Calu3 (cell line): ENCODE measurements at places on chromosomes 12 and 14. TPM values are rescaled to one million over a fixed set of nuclear protein-coding genes. Genes with fewer than 3 reads are reported as not detected.

DNA sequence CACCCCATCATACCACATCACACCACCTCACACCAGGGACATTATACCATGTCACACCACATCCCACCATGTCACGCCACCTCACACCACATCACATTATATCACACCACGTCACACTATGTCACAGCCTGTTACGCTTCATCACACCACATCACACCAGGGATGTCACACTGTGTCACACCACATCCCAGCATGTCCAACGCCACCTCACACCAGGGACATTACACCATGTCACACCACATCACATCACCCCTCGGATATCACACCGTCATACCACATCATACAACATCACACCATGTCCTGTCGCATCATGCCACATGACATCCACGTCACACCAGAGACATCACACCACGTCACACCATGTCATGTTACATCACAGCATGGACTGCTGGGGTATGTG is 235.5 kb downstream of the TMEM121 start:
- no peak for DNase-seq

DNA sequence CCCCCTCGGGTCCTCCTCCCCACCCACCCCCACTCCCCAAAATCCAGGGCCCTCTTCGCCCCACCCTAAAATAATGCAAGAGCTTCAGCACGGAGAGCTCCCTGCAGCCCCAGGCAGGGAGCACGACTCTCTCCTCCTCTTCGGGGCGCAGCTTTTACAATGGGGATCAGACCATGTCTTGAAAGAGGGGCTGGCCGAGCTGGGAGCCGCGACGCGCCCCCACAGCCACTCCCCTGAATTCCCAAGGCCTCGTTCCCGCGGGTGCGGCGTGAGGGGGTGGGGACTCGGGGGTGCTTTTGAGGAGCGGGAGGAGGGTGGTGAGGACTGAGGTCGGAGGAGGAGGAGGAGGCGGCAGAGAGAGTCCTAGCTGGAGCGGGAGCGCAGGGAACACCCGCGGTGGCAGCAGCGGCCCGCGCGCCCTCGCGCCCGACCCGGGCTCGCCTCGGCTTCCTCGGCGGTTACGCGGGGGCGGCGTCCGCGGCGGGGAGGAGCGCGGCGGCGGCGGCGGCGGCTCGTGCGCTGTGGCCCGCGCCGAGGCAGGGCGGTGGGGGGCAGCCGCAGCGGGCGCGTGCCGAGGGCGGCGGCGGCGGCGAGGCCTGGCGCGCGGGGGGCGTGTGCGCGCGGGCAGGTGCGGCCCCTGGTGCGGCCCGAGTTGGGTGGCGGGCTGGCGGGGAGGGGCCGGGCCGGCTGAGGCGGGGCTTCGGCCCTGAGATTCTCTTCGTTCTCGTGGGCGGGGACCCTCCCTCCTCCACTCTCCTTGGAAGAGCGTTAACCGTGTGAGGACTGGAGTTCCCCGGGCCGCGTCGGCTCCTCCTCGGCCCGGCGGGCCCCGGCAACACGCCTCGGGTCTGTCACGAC is at the start of gene ANKS1B:
Gene ANKS1B (minus strand): TSS at position 666 of the 858 bp plus-strand sequence. CDS start 699 bp downstream, outside the sequence.
- peak; percentile 67 for DNase-seq

FOXM1 gene
- 85.8 and 103 TPM in 2 replicates for total RNA-seq

FIGNL2 gene
- total RNA-seq = not detected in 2 replicates

SERPINA10 gene
- not detected in 2 replicates for total RNA-seq

DNA sequence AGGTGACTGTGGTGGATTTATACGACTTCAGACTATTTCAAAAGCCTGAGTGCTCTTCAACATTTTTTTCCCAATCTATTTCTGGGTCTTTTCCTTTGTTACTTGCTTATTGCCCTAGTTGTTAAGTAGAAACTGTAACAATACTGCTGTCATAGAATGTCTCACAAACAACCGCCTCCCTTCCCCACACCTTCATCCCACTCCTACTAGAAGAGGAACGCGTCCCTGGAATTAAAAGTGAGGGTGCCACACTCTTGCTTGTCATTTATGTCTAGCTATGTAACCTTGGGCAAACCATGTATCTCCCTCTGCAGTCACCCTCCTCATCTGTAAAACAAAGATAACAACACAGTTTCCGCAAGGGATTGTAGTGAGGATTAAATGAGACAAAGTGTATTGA is 8.6 kb downstream of the BRAP start:
- no peak for DNase-seq

EIF2S3B gene
- 4.8 and 5.7 TPM in 2 replicates for total RNA-seq

DNA sequence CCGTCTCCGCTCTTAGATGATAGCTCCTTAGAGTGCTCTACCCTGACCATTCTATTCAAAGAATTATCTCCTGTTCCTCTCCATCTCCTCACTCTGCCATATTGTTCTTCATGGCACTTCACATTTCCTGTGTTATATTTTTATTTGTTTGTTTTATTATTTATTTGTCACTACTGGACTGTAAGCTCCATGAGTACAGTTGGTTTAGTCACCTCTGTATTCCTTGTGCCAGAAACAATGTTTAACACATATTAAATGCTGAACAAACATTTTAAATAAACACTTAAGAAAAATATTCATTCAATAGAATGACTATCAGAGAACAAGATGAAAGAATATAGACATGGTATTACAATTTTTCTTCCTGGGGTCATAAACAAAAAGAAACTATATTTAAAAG is 35.6 kb downstream of the KIAA0586 start:
- no peak for DNase-seq

DNA sequence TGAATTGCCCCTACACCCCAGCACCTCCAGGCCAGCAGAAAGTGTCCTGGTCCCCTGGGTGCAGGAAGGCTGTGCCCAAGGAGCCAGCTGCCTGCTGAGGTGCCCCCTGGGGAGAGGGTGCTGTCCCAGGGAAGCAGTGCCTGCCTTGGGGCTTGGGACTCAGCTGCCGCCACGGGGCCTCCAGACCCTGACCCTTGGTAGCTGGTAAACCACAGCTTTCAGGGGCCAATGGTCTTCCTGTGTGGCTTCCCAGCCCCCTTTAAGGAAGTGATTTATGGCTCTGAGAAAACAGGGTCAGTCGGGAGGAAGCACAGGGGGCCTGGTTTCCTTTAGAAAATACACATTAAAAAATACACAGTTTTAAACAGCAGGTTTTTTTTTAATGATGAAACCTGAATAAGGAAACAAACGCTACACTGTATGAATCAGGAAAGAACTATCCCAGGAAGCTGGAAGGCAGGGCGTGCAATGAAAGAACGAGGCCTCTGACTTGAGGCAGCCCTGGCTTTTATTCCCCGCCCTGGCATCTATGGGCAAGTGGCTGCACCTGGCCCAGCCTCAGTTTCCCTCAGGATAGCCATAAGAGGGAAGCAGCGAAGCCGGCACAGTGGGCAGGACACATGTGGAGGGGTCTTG is 40.6 kb upstream of the EML1 start:
- DNase-seq = peak; percentile 60

DNA sequence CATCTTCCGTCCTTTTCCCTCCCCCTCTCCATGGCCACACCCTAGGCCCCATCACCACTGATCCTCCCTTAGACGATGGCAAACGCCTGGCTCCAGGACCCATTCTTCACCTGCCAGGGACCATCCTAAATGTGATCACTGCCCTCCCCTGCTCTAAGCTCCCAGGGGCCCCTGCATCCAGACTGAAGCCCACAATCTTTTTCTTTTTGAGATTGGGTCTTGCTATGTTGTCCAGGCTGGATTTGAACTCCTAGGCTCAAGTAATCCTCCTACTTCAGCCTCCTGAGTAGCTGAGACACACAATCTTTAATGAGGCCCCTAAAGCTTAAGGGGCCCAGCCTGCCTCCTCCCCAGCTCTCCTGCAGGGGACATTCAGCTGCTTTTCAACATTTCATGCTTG is 15.3 kb downstream of the RBM19 start:
- no peak for DNase-seq

GRCh38 chr12:53172352-53172751 is 8.2 kb upstream of the ZNF740 start:
- DNase-seq = no peak

DNA sequence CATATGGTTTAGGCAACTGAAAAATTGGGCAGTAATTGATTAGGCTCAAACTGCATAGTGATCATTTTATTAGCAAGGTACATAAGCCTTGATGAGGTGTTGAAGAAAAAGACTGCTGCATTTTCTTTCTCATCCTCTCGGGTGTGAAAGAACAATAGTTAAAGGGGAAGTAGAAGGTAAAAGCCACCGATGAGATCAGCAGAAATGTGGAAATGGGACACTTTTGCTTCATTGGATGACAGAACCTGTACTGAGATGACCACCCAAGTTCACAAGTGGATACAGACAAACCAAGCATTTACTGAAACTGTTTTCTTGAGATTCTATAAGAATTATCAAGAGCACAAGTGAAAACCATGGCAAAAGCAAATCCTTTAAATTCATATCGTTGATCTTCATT is 184.0 kb downstream of the TMX1 start:
- no peak for DNase-seq

- DNase-seq = no peak
Observed at GRCh38 chr14:87325741-87326140, 667.2 kb downstream of the GALC start.

DNA sequence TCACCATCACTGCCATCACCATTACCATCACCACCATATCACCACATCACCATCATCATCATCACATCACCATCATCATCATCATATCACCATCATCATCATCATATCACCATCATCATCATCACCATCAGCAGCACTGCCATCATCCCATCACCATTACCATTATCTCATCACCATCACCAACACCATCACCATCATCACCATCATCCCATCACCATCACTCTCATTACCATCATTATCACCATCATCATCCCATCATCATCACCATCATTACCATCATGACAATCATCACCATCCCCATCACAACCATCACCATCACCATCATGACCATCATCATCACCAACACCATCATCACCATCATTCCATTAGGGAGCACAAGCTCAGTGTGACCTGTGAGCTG is 318.0 kb downstream of the ADGRD1 start:
- no peak for DNase-seq

SMIM41 gene
- not detected in 2 replicates for total RNA-seq

DNA sequence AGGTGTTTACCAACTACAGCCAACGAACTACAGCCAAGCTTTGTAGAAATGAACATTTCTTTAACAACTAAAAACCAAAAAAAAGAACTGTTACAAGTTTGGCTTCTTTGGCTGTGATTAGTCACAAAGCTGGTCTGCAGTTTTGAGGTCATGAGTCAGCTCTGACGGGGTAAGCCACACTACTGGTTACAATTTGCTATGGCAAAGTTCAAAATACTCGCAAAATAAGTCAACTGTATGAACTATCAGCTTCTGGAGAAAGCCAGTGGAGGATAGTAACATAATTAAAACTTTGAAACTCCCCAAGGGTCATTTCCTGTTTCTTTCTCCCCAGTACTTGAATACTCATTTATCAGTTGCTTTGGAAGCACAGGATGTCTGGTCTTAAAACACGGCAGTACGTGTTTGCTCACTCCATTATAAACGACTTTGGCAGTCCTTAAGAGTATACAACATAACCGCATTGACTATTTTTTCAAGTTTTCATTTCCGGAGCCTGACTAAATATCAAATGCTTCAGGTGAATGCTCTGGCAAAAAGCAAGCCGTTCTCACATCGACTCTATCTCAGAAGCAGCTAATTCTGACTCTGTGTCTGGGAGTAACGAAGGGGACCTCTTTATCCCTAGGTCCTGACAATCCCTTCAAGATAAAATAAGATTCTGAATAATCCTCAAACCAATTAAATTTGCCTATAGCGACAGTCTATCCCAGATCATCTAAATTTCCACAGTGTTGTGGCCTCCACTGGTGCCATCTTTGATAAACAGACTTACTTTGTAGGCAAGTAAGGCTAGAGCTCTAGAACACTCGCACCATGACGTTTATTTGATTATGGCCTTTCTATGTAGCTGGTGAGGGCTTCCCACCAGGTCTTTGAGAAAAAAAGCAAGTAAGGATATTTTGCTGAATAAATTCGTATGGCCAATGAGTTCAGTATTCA is 10.6 kb downstream of the PHLDA1 start:
- peak; percentile 70 for DNase-seq

IGFBP6 gene
- total RNA-seq = 25.4 and 67.0 TPM in 2 replicates

GRCh38 chr14:69079188-69079742 is 73.7 kb downstream of the DCAF5 start:
- peak; percentile 46 for DNase-seq

DNA sequence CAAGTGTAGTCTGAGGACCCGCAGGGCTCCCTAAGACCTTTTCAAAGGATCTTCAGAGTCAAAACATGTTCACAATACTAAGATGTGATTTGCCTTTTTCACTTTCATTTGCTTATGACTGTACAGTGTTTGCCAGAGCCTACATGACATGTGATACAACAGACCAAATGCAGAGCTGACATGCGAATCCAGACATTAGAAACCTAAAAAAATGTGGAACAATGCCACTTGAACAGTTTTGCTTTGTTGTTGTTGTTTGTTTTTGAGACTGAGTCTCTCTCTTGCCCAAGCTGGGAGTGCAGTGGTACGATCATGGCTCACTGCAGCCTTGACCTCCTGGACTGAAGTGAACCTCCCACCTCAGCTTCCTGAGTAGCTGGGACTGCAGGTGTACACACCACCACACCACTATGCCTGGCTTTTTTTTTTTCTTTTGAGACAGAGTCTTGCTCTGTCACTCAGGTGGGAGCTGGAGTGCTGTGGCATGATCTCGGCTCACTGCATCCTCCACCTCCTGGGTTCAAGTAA is 5.3 kb upstream of the RAB35 start:
- no peak for DNase-seq

DNA sequence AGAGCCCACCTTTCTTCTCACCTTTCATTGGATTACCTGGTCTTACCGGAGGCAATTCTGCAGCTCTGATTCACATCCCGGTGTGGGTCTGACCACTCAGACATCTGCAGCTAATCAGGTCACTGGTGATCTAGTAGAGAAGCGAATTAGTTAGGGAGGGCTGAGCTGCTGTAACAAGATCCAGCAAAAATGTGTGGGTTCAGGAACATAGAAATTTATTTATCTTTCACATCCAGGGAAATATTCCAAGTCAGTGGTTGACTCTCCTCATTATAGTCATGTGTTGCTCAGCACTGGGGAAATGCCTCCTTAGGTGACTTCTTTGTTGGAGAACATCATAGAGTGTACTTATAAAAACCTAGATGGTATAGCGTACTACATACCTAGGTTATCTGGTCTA is 218.7 kb upstream of the PELI2 start:
- DNase-seq = no peak

P2RX2 gene
- not detected in 2 replicates for total RNA-seq
